ENCODE measurements at places on chromosomes 4 and X. TPM values are rescaled to one million over a fixed set of nuclear protein-coding genes. Genes with fewer than 3 reads are reported as not detected.

DUX4 gene
- not detected for total RNA-seq

RGN gene
- 2.0 TPM for total RNA-seq

ASMT gene
- total RNA-seq: not detected

GALNTL6 gene
- not detected for total RNA-seq

CABS1 gene
- not detected for total RNA-seq

PIGA gene
- 4.6 TPM for total RNA-seq

ENAM gene
- not detected for total RNA-seq

S100G gene
- not detected for total RNA-seq

SPACA5 gene
- total RNA-seq: not detected

SH3TC1 gene
- total RNA-seq: 2.2 TPM

PRAF2 gene
- total RNA-seq: 27.6 TPM

BEND4 gene
- not detected for total RNA-seq

EMD gene
- total RNA-seq: 66.7 TPM

BBS12 gene
- total RNA-seq: 2.2 TPM

CASP3 gene
- 33.1 TPM for total RNA-seq

TASL gene
- not detected for total RNA-seq

PCSK1N gene
- 3.2 TPM for total RNA-seq

HAND2 gene
- total RNA-seq: 2.3 TPM

TMSB15C gene
- total RNA-seq: 3.2 TPM

HMGB3 gene
- 18.0 TPM for total RNA-seq
